ENCODE measurements at places on chromosomes 7 and 10. TPM values are rescaled to one million over a fixed set of nuclear protein-coding genes. Genes with fewer than 3 reads are reported as not detected.

Gene PRKG1
- total RNA-seq: 0.21 TPM

Gene AZGP1
- 25.6 TPM for total RNA-seq

Gene SCRN1
- 116 TPM for total RNA-seq

Gene BEND7
- 8.3 TPM for total RNA-seq

Gene PILRA
- total RNA-seq: 3.1 TPM

Gene FLNC
- total RNA-seq: 0.42 TPM

Gene TRIM73
- 1.7 TPM for total RNA-seq

Gene OPN4
- total RNA-seq: not detected

Gene DGKI
- total RNA-seq: not detected

Gene INSYN2A
- total RNA-seq: not detected

Gene ZNF786
- total RNA-seq: 10.9 TPM

Gene PAX2
- total RNA-seq: not detected

Gene SLC13A1
- not detected for total RNA-seq
